ENCODE measurements at places on chromosomes 1 and 21.

DNA sequence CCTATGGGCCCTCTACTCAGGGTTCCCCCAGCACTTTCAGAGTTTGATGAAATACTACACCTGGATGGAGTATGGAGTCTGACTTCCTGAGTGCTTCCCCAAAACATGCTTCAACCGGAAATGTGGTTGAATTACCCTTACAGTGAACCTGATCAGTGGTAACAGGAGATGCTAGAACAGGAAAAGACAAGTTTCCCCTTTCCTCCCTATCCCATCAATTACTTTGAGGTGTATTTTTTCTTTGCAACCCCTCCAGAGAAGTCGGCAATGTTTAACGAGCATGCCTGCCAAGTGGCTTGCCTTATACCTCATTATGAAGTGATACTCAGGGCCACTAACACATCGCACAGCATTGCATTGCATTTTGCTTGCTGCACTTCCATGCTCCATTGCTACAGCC is 7.0 kb downstream of the KRTAP15-1 start:
- DNase-seq, result no peak

DNA sequence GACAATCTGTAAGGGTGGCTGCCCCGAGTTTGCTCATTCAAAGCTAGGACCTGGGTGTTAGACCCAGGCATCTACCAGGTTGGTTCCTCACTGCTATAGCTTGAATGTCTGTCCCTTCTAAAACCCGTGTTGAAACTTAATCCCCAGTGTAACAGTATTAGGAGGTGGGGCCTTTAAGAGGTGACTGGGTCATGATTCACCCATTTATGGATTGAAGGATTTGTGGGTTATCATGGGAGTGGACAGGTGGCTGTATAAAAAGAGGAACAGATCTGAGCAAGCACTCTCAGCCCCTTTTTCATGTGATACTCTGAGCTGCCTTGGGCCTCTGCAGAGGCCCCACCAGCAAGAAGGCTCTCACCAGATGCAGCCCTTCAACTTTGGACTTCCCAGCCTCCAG is 29.4 kb downstream of the PSMG1 start:
- no peak for DNase-seq

- DNase-seq, result no peak
These were observed 85.2 kb upstream of the ZP4 start for GRCh38 chr1:237975903-237976302.

- no peak for DNase-seq
These were observed 29.0 kb downstream of the JUN start for GRCh38 chr1:58754683-58755467.

DNA sequence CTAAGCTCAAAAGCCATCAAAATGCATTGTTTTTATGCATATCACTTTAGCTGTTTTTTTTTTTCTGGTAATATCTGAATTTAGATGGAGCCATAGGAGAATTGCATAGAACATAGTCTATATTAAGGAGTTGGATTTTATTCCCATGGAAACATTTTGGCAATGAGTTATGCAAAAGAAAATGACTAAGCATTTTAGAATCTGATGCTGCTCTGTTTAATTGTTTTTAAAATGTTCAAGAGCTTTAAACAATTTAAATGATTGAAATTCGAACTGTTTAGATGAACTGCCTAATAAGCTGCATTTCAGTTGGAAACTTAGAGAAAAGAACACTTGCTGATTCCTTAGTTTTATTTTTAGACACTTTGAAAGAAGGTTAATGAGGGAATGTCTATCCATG is 1531.5 kb upstream of the B3GALT2 start:
- DNase-seq, result no peak

DNA sequence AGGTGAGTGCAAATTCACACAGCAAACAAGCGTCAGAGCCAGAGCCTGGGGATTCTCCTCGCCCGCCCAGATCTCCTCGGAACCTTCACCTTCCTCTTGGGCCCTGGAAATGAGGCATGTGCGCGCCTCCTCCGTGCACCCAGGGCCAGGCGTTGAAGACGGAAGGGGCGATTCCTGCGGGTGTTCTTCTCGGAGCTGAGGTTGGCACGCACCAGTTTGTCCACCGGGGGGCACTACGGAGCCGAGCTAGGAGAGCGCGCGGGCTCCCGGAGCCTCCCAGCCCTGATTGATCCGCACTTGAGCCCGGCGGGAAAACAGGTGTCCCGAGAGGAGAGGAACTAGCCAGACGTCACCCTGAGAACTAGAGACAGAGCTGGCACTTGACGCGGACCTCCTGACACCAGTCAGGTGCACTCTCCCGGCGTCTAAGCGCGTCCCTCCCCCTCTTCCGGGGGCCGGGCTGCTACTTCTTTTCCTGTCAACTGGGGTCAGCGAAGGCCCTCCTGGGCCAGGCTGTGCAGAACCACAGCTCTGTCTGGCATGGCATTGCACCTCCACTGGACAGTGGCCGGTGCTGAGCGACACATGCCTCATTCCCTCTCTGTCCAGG is 18.3 kb upstream of the SERINC2 start:
- DNase-seq, result peak; percentile 79

- DNase-seq, result peak; percentile 57
These were observed 20.9 kb downstream of the SLAMF1 start for GRCh38 chr1:160625725-160626498.

DNA sequence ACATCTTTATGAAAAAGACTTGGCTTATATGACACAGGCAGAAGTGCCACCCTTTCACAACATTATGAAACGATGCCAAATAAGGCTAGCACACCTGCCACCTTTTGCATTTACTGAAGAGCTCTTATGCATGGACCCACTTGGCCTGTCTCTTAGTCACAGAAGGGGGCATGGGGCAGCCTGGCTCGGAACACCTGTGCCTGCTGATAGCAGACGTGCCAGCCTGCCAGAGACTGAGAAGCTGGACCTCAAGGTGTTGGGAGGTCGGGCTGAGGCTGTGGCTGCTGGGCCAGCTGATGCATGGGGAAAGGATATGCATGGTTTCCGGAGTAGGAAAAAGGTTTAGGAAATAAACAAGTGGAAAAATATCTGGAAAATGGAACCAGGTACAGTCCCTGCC is 21.5 kb downstream of the RCAN1 start:
- no peak for DNase-seq
